ENCODE measurements at places on chromosomes 13 and 19. TPM values are rescaled to one million over a fixed set of nuclear protein-coding genes. Genes with fewer than 3 reads are reported as not detected.

Gene CPB2
- 0.44 TPM for total RNA-seq

GRCh38 chr19:53881482-53882390 is at the start of gene PRKCG:
PRKCG (plus strand) TSS chr19:53882197; CDS start chr19:53882495, 298 bp downstream.
- peak; percentile 47 for DNase-seq

DNA sequence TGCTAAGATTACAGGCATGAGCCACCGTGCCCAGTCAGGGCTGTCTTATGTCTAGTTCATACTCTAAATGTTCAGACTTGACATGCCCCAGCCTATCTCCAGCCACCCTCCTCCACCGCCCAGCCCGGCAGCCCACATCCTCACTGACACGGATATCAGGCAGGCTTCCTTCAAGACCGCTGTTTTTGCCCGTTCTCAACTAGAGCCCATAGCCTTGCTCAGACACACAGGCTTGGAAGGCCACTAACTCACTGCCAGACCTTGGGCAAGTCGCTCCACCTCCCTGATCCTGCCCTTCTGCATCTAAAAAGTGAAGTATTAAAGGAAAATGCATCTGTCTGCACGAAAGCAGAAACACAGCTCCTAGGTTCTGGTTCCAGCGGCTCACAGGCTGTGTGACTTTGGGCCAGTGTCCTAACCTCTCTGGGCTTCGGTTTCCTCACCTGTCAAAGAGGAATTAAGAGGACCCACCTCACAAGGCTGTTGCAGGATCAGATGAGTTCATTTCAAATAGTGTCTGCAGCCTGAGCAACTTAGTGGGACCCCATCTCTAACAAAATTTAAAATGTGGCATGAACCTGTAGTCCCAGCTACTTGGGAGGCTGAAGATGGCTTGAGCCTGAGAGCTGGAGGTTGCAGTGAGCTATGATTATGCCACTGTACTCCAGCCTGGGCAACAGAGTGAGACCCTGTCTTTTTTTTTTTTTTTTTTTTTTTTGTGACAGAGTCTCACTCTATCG is 14.5 kb upstream of the CERS4 start:
- no peak for DNase-seq

Gene PEAK3
- total RNA-seq, result not detected

GRCh38 chr13:25905611-25906010 is 146.2 kb downstream of the SHISA2 start:
- no peak for DNase-seq

DNA sequence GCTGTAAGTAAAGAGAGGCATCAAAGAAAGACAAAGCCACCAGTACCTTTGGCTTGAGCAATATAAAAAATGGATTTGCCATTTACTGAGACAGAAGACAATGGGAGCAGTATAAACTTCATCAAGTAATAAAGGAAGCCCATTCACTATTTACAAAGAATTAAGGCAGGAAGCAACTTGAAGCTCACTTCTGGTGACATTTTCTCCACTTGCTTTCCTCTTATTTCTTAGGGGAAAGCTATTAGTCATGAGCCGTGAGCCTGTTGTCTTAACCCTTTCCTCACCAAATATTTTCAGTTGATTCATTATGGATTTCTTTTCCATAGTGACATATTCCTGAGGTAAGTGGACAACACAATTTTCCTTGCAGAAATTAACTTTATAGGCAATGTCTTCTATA is 156.8 kb downstream of the DNAJC3 start:
- DNase-seq, result no peak

GRCh38 chr19:41364524-41365391 is 809 bp upstream of the B9D2 start:
- DNase-seq, result no peak

GRCh38 chr13:29154390-29154789 is 334.3 kb downstream of the MTUS2 start:
- DNase-seq, result no peak

Data from neural crest cell (in vitro differentiated cells).